ENCODE measurements at places on chromosomes 11 and 22.

DNA sequence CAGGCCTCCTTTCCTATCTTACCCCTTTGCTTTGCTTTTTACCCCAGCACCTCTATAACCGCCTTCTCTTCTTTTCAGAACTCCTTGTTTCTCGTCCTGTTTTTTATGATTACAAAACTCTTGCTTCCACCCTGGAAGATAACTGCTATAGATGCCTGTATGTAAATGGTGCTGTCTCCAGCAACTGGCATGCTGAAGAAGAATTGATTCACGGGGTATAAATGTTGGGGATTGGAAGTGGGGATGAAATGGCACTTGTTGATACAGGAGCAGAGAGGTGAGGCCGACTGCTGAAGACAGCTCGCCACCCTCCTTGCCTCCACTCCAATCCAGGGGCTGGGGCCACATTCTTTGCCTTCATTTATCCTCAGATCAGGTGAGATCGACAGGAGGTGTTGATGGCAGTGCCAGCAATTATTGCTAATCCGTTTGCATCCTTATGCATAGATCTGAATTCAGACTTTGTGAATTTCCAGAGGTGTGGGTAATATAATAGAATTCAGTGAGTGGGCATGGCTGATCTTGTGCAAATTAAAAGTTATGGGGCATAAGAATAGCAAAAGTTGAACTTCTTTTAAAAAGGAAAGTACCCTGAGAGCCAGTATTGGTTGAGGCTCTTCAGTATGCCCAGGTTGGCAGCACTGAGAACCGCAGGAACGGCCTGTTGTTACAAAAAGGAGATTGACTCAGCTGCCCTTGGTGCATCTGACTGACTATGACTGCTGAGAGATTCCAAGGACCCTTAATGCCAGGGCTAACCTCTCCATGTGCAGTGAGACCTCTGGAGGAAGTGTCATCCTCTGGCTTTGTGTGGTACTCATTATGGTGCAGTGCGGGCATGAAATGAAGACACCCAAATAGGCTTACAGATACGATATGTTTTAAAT lies 5.3 kb downstream of the NEAT1 start:
- no peak for DNase-seq

DNA sequence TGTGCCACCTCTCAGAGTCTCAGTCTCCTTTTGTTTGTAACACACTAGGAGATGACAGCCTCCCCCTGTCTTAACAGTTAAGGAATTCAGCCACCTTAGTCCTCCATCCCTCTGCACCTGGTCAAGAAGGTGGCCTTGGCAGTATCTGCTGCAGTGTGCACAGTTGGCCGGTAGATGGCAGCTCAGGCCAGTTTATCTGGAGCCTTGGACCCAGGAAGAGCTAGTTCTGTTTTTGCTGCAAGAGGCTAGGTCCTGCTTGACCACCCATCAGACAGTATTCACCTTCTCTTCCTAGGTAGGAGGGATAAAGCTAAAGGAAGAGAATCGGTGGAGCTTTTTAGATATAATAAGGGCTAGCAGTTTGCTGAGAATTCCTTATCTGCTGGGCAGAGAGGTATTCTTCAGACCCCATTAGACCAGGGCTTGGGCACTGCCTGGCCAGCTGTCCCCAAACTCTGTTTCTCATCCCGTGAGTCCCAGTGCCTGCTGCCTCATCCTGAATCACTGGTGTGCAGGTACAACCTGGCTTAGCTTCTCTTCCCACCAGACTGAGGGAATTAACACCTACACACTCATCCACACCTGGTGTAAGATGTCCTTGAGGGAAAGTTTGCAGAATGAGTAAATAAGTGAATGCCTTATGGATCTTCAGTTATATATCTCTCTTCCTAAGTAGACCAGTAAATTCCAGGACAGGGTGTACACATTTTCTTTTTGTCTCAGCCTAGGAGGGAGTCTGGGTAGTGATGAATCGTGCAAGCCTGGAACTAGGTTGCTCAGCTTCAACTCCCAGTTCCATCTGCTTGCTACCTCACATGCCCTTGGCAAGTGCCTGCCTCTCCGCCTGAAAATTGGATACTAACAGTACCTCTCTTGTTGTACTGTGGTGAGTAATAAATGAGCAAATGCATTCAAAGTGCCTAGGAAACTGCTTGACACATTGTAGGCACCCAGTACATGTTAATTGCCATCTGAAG lies 70.8 kb upstream of the NARS2 start:
- DNase-seq: no peak

- no peak for DNase-seq
These were observed 88.6 kb downstream of the LARGE1 start for GRCh38 chr22:33831651-33832050.

DNA sequence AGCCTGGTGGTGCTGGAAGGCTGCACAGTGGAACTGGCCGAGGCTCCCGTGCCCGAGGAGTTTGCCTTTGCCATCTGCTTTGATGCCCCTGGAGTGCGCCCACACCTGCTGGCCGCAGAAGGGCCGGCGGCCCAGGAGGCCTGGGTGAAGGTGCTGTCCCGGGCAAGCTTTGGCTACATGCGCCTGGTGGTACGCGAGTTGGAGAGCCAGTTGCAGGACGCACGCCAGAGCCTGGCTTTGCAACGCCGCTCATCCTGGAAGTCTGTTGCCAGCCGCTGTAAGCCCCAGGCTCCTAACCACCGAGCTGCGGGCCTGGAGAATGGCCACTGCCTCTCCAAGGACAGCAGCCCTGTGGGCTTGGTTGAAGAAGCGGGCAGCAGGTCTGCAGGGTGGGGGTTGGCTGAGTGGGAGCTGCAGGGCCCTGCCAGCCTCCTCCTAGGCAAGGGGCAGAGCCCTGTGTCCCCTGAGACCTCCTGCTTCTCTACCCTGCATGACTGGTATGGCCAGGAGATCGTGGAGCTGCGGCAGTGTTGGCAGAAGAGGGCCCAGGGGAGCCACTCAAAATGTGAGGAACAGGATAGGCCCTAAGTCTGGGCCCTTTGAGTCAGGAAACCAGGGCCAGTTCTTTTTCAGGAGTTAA lies 1.9 kb upstream of the SMDT1 start:
- DNase-seq: no peak

DNA sequence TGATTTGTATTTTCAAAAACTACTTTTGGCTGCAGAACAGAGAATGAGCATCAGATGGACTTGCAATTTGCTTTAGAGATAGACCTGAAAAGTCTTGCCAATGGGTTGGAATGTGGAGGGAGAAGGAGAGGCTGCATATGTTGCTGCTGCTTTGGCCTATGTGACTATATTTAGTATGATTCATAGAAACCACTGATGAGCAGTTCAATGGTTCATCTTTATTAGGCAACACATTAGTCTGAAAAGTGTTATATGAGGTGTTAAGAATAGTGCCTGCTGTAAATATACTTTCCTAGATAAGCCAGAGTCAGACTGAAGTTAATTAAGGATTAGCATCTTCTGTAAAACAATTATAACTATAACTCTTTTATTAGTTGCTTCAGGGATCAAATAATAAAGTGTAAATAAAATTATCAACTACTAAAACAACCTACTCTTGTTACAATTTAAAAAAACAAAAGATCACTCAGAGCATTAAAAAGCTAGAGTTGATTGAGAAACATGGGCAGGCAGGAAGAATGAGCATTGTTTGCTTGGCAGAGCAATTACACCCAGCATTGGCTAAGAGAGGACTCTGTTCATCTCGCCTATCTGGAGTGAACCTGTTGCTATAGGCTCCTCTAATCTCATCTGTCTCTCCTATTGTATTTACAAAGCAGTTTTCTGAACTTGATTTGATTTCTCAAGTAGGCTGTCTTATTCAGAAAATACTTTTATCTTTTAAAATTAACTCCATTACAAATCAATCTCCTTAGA lies 36.3 kb downstream of the HORMAD2 start:
- no peak for DNase-seq

GRCh38 chr11:78160557-78160956 lies 21.1 kb upstream of the ALG8 start:
- no peak for DNase-seq

DNA sequence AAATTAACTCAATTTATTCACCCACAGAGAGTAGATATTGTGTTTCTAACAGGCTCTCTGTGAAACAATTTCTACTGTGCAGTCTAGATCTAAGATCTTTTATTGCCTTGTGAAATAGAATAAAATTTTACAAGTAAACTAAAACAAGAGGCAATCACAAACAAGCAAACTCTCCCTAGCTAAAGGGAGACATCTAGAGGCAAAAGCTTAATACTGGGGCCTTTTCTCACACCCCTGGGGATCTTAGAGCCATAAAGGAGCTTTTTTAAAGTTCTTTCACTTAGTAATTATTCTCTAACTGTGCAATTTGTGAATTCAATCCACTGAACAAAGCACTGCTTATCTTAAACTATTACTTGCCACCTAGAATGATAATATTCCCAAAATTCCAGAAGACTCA lies 19.7 kb downstream of the ALG9 start:
- DNase-seq: no peak

GRCh38 chr11:2173150-2173693 lies 1.6 kb upstream of the TH start:
- DNase-seq: no peak

- no peak for DNase-seq
These were observed 13.8 kb upstream of the AIFM3 start for GRCh38 chr22:20953342-20953608.

DNA sequence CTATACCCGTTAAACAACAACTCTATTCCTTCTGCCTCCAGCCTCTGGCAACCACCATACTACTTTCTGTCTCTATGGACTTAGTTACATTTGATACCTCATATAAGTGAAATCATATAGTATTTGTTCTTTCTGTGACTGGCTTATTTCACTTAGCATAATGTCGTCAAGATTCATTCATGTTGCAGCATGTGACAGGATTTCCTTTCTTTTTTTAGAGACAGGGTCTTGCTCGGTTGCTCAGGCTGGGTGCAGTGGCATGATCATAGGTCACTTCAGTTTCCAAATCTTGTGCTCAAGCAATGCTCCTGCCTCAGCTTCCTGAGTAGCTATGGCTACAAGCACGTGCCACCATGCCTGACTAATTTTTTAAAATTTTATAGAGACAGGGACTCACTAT lies 29.4 kb upstream of the SORL1 start:
- no peak for DNase-seq

DNA sequence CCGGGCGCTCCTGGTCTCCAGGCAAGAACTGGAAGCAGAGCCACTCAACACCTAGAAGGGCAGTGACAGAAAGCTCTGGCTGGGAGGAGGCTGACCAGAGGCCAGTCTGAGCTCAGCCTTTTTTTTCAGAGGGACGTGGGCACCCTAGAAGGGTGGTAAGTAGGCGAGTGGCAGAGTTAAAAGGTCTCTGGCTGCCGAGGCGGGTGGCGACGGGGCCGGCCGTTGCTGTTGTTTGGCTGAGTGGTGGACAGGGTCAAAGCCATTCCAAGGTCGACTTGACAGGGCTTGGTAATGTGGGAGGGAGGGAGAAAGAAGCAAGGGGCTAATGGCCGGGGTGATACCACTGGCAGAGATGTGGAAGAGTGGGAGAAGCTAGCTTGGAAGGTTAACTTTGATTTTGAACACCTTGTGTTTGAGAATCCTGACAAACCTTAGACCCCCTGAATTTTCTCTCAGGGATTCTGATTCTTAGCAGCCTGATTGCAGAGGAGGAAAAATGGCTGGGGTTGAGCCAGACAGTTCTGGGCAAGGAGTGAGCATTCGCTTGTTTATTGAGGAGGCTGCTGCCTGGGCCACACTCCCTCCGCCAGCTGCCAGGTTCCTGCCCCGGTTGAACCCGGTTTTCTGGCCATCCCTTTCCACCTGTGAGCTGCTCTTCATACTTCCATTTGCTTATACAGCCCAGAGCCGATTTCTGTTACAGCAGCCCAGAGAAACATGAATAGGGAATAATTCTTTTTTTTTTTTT lies 868 bp upstream of the SYCE3 start:
- no peak for DNase-seq

DNA sequence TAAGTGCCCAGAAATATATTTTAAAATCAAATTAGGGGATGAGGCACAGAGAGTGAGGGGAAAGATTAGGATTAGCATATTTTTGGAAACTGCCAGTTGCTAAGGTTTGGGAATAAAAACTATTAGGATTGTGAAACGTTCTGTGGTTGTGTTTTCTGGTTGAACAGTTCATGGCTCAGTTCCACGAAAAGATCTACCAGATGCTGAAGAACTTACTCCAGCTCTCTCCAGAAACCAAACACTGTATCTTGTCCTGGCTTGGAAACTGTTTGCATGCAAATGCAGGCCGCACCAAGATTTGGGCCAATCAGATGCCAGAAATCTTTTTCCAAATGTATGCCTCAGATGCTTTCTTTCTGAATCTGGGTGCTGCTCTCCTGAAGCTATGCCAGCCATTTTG lies 15.3 kb downstream of the UBE4A start:
- no peak for DNase-seq

DNA sequence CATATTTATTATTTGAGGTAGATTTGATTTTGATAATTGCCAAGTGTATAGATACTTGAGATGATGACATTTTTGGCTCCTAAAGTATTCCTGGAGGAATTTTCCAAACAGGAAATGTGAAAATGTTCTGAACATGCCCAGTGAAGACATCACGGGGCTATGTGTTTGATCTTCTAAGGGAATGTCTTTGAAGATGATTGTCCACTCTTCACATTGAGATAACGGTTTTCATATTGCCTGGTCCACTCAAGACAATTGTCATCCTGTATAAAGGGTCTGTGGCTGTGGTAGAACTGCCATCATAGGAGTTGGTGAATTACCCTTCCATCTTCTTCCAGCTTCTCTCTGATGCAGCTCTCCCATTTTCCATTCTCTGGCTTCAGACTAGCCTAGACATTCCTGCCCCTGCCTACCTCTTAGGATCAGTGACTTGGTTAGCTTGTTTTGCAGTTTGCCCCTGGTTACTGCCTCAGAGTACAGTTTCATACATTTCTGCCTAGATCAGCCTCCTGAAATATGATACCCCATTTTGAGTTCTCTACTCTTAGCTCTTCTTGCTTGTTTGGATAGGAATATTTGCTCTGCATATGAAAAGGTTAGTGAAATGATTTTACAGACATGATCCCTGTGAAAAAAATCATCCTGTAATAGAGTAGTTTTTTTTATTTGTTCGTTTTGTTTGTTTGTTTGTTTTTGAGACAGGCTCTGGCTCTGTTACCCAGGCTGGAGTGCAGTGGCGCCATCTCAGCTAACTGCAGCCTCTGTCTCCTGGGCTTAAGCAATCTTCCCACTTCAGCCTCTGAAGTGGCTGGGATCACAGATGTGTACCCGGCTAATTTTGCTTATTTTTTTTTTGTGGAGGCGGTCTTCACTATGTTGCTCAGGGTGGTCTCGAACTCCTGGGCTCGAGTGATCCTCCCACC lies 111.4 kb upstream of the SORL1-AS1 start:
- no peak for DNase-seq

- DNase-seq: no peak
These were observed 37.8 kb downstream of the PAMR1 start for GRCh38 chr11:35487532-35488078.

GRCh38 chr11:78363024-78363619 lies 54.5 kb downstream of the GAB2 start:
- DNase-seq: no peak

DNA sequence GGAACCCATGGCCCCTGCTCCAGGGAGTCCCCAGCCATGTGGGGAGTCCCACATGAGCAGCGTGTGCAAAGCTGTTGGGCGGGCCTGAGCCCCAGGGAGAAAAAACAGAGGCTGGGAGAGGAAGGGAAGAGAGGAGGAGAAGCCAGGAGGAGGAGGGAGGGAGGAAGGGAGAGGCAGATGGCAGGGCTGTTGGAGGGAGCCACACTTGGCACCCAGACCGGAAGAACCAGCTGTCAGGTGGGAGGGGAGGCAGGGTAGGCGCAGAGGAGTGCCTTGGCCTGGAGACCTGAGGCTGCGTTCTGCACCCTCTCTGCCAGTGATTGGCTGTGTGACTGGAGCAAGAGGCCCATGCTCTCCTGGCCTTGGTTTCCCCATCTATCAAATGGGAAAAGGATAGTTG lies 6.7 kb downstream of the SYNGR1 start:
- no peak for DNase-seq

- DNase-seq: no peak
These were observed 396 bp downstream of the CCDC157 start for GRCh38 chr22:30357236-30357570.

- no peak for DNase-seq
These were observed 7.9 kb downstream of the PACS1 start for GRCh38 chr11:66077927-66078326.

Measured in D721Med (cell line).